ENCODE measurements at places on chromosomes 13 and 19.

- DNase-seq, result no peak
These were observed 97.8 kb downstream of the KLF12 start for GRCh38 chr13:74036373-74036772.

- DNase-seq, result no peak
These were observed 29.7 kb upstream of the ALOX5AP start for GRCh38 chr13:30705680-30706079.

DNA sequence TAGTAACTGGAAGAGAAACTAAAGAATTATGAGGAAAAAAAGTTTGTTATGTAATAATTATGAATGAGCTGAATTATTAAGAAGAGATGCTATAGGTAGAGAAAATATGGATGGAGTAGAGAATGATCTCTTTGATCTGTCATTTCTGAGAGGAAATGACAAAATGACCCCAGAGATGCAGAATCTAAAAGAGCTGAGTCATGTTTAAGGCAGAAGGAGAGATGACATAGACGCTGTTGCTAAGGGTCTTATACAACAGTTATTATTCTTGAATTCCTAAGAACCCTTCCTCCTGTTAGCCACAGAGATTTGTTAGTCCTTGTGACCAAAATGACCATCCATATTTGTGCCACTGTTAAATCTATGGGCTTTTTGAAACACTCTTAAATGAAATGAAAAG lies 58.3 kb upstream of the FREM2 start:
- no peak for DNase-seq

- DNase-seq, result no peak
These were observed 234.9 kb downstream of the TEX29 start for GRCh38 chr13:111555268-111555808.

DNA sequence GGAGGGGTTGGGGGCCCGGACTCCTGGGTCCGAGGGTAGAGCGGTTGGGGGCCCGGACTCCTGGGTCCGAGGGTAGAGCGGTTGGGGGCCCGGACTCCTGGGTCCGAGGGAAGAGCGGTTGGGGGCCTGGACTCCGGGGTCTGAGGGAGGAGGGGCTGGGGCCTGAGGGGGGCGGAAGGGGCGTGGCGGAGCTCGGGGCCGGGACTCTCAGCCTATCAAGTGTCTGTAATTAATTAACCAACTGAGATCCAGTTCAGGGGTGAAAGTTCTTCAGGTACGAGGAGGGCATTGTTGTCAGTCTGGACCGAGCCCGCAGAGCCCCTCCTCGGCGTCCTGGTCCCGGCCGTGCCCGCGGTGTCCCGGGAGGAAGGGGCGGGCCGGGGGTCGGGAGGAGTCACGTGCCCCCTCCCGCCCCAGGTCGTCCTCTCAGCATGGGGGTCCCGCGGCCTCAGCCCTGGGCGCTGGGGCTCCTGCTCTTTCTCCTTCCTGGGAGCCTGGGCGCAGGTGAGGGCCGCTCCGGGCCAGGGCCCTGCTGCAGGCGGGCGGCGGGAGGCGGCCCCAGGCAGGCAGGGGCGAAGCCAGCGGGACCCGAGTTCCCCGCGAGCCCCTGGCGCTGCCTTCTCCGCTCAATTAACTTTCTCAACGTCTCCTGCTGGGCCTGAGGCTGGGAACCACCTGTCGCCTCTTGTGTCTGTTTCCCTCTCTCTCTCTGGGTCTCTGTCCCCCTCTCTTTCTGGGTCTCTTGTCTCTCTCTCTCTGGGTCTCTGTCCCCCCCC lies 697 bp downstream of the FCGRT start:
- DNase-seq, result no peak

- DNase-seq, result no peak
These were observed 8.9 kb upstream of the TRPC4 start for GRCh38 chr13:37878496-37878895.

DNA sequence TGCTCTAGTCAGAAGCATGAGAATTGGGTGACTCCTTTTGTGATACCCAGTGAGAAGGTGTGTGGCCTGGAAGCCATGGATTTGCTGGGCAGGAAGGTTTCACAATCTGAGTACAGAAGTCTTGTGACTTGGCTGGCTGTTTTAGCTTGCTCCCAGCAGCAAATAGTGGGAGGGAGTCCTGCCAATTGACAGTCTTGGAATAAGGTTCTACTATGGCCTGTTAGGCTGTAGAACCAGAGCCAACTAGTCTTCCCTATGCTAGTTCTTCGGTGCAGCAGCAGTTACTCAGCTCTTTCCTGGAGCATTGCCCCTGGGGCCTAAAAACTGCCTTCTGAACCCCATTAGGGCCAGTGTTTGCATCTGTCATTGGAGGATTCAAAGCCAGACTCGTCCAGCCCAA lies 1935.4 kb upstream of the PCDH20 start:
- DNase-seq, result no peak

GRCh38 chr13:110323172-110323891 lies 16.2 kb downstream of the COL4A2 start:
- DNase-seq, result no peak

DNA sequence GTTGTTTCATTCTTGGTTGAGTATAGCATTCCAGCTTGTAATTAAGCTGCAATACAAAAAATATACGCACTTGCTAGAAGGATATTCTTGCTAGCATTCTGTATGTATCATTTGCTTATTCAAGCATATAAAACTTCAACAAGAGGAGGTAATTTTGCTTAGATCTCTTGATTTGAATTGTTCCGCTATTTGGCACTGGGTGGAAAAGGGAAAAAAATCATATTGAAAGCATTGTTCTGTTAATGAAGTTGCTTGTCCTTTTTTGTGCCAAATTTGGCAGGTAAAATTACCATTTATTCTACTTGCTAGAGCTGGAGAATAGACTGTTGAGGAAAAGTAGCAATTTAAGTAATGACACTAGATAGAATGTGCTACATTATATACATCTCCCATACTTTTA lies 190.2 kb downstream of the GGACT start:
- DNase-seq, result no peak

GRCh38 chr19:29596080-29596727 lies 9.9 kb upstream of the POP4 start:
- no peak for DNase-seq

DNA sequence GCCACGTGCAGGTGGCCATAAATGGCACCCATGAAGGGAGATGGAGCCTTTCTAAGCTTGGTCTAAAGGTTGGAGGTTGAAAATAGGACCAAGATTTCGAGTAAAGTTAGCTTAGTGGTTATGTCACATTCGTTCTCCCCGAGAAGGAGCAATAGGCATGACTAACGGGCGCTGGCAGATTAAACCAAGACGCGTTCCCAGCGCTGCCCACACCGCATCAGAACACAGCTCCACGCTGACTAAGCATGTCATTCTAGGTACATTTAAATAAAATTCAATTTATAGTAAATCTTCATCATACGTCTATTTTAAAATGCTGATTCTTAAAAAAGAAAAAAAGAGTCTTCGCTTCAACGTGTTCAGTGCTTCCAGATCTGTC lies 95.0 kb upstream of the IRS2 start:
- DNase-seq, result no peak

DNA sequence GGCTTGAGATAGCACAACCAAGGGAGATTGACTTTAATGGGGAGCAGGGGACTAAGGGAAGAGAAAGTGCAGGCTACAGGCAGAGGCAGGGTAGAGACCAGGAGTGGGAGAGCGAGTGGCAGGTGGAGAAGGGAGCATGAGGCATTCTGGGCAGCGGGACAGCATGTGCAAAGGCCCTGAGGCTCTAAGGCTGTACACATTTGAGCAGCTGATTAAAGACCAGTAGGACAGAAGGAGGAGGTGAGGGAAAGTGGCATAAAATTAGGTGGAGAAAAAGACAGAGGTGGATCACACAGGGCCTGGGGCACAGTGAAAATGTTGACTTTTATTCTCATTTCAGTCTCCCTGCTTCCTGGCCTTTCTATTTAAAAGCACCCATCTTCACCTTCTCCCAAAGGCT lies 74.4 kb downstream of the ALOX5AP start:
- DNase-seq, result no peak

DNA sequence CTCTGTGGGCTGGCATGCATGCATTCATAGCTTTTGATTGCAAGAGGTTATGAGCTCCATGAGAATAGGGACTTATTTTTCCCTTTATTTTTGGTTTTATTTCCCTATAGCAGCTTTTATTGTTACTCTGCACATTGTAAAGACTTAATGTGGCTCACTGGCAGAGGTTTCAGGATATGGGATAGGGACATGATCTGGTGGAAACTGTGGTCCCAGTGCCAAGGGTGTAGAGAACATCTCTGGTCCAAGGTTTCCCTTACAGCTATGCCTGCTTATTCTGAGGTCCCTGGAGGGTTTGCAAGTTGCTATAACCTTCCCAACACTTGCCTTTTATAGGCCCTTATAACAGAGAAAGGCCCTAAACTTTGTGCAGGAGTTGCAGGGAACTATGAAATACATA lies 33.6 kb downstream of the LMO7 start:
- no peak for DNase-seq

DNA sequence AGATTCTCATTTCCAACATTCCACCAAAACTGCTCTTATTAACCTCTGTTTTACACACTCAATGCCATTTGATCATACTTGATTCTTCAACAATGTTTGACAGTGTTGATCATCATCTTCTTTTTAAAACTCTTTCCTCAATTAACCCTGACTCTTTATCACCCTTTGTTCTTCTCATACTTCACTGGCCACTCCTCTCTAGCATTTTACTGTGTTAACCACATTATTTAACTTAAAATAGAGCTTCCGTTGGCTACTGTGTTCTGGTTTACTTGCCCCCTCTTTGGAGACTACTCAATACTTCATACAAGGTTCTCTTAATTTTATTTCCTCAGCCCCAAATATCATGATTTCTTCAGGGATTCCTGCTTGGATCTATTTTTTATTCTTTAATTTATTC lies 121.1 kb upstream of the SPRY2 start:
- no peak for DNase-seq

DNA sequence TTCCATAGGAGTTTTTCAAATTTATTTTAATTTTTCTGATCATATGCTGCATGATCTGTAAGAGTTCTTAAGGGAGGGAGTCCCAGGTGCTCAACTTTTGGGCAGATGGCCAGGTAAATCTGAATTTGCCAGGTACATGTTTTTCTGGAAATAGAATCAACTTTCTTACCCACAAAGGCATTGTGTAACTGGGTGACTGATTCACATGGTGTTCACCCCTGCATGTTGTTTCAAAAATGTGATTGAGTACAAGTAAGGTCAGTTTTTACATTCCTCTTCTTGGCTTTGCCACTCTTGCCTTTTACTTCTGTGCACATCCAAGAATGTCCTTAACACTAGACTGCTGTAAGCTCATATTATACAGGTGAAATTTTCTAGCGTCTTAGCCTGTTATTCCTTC lies 30.4 kb downstream of the RB1 start:
- DNase-seq, result no peak

- no peak for DNase-seq
These were observed 399.1 kb upstream of the SPRY2 start for GRCh38 chr13:80740071-80740470.

GRCh38 chr19:58474997-58475713 lies 997 bp upstream of the ZNF446 start:
- no peak for DNase-seq

DNA sequence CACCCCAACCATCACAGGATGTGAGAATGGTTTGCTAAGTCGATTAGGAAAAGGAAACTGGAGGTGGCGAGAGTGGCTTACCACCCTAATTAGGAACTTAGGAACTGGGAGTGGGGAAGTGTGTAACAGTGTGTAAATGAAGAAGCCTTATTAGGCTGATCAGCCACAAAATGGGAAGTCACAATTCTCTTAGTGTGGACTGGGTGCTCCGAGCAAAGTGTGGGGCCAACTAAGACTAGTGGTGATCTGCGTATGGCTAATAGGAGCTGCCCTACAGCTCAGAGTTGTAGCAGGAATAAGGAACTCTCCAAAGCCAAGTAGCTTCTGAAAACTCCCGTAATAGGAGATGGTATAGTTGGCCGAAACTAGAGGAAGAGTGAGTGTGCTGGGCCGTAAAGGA lies 7.6 kb downstream of the SIGLEC11 start:
- no peak for DNase-seq

GRCh38 chr13:33270895-33271538 lies 14.5 kb downstream of the STARD13 start:
- no peak for DNase-seq

- DNase-seq, result peak; percentile 95
These were observed at the start of gene ZNF44 for GRCh38 chr19:12294249-12295158. Gene ZNF44 (minus strand): TSS chr19:12294883. CDS start chr19:12294694, 189 bp downstream.

GRCh38 chr13:46756977-46757376 lies 40.0 kb downstream of the ESD start:
- DNase-seq, result no peak

DNA sequence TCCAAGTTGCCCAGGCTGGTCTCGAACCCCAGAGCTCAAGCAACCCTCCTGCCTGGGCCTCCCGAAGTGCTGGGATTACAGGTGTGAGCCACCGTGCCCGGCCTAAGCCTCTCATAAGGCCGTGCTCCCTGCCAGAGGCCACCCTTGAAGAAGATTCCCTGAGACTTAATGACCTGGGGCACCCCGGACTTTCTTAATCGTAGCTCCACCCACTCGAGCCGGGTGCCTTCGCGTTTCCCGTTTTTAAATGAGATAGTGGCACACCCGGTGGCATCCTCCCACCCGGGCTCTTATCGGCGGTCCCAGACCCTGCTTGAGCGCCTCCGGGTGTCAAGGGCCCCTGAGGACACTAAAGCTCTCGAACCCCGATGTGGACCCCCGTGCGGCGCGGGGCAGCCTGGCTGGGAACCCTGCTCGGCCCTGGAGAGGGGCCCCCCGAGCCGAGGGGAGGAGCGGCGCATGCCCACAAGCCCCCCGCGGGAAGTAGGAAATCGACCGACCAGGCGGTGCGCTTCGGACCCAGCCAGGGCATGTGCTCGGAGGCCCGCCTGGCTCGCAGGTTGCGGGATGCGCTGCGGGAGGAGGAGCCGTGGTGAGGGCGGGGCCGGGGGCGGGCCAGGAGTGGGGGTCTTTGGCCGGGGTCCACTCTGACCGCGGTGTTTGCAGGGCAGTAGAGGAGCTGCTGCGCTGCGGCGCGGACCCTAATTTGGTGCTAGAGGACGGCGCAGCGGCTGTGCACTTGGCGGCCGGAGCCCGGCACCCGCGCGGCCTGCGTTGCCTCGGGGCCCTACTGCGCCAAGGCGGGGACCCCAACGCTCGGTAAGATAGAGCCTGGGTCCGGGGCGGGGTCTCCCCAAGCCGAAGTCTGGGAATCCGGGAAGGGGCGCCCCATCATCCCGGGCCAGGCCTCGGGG lies at the start of gene ANKLE1:
ANKLE1 (plus strand) TSS at position 511 of the 914 bp plus-strand sequence; CDS start at position 531, 20 bp downstream.
- DNase-seq, result no peak

- DNase-seq, result no peak
These were observed 12.3 kb downstream of the TMEM150B start for GRCh38 chr19:55312621-55313512.

DNA sequence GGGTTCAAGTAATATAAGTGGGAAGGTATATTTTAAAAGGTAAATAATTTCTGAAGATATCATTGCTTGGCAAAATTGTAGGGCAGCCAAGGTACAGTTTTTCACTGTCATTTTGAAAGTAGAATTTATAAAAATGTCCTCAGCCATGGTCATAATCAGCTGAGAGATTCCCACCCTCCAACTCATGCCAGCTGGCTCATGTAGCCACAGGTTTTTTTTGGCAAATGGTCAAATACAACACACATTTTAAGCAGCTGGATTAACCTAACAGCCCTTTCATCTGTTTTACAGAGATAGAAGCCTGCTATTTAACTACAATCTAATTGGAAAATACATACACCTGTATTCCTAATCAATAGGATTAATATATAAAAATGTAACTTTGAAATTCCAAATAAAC lies 619.2 kb upstream of the SGCG start:
- DNase-seq, result no peak
